ENCODE measurements at places on chromosomes 16 and 17. TPM values are rescaled to one million over a fixed set of nuclear protein-coding genes. Genes with fewer than 3 reads are reported as not detected.
A peak's percentile ranks its signal among the peaks of the same experiment; 100 is the strongest.

The TRIM72 gene
- total RNA-seq: under 0.01 TPM

The ACSM5 gene
- total RNA-seq: 8.8 TPM

The ABCC11 gene
- total RNA-seq: 0.32 TPM

The SLC5A2 gene
- not detected for total RNA-seq

The P2RX1 gene
- 1.2 TPM for total RNA-seq

The HOXB3 gene
- 36.7 TPM for total RNA-seq

The BCL6B gene
- total RNA-seq: 1.4 TPM

The PIGW gene
- total RNA-seq: 5.1 TPM

The P2RX5 gene
- 0.29 TPM for total RNA-seq

The FAM20A gene
- total RNA-seq: 6.2 TPM

The EXOC3L1 gene
- total RNA-seq: 2.2 TPM

The AOC2 gene
- total RNA-seq: 11.8 TPM

The TMEM98 gene
- 129 TPM for total RNA-seq

- no peak for DNase-seq
These were observed 893 bp downstream of the GINS2 start for GRCh38 chr16:85687651-85688471.

GRCh38 chr16:48054881-48055601, 100.8 kb downstream of the ABCC12 start:
- peak; percentile 28 for DNase-seq

DNA sequence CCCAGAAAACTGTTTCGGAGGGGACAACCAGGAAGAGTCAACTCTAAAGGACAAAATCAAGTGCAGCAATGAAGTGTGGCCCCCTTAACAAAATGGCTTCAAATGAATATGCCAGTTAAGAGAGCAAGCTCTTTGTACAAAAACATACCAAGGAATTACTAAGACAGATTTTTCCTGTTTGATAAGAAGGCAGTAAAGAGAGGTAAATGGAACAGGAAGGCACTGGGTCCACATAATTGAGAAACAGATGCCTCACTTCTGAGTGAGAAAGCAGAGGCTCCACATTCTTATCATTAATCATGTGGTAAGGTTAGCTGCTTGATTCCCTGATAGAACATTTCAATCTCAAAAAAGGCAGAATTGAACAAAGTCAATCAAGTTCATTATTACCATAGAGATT, 44.9 kb downstream of the MBTD1 start:
- DNase-seq: no peak

- DNase-seq: no peak
These were observed 45.3 kb upstream of the JPH3 start for GRCh38 chr16:87556941-87557459.

DNA sequence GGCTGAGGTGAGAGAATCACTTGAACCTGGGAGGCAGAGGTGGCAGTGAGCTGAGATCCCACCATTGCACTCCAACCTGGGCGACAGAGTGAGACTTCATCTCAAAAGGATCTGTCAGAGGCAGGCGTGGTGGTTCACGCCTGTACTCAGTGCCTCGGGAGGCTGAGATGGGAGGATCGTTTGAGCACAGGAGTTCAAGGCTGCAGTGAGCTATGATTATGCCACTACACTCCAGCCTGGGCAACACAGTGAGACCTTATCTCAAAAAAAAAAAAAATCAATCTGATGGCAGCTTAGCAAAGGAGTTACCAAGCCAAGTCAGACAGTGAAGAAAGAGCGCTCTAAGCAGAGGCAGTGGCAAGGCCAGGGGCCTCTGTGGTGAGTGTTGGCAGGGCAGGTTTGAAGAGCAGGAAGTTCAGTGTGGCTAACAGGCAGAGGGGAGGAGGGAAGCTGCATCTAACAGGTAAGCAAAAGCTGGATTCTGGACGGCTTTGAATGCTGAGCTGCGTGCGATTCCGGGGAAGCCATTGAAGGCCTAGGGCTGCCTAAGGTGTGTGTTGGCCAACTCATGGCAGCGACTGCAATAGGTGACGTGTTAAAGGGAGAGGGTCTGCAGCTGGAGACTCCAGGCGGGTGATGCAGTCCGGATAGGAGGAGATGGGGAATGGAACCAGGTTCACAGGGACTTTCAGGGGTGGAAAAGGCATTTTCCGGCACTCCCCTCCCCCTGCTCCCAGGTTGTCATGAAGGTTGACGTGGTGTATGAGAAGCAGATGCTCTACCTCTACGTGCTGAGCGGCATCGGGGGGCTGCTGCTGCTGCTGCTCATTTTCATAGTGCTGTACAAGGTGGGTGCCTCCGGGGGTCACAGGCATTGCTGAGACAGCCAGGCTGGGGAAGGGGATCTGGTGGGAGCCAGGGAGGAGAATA, 7.0 kb downstream of the ZNF768 start:
- DNase-seq: no peak

DNA sequence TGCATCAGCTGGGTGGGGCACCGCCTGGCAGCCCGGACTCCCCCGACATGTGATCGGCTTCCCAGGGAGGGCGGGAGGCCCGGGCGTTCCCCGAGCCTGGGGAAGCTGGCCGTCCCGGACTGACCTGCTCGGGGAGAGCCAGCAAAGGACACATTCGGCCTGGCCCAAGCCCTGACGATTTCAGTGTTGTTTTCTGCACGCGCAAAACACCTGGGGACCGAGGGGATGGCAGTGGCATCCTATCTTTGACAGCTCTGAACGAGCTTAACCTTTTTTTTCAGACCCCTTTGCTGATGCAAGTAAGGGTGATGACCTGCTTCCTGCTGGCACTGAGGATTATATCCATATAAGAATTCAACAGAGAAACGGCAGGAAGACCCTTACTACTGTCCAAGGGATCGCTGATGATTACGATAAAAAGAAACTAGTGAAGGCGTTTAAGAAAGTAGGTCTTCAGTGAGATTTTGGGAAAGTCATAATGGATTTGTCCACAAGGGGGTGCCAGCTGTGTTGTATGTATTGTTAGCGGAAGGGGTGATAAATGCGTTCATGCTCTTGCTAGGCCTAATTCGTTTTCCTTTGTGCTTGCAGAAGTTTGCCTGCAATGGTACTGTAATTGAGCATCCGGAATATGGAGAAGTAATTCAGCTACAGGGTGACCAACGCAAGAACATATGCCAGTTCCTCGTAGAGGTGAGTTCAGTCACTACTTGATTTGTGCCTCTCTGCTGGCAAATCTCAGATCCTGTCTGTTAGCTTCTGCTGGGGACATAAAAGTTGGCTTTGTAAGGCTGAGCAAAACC, 1.0 kb downstream of the EIF1 start:
- no peak for DNase-seq

- peak; percentile 73 for DNase-seq
These were observed 141.0 kb upstream of the KCNJ18 start for GRCh38 chr17:21551081-21551881.

DNA sequence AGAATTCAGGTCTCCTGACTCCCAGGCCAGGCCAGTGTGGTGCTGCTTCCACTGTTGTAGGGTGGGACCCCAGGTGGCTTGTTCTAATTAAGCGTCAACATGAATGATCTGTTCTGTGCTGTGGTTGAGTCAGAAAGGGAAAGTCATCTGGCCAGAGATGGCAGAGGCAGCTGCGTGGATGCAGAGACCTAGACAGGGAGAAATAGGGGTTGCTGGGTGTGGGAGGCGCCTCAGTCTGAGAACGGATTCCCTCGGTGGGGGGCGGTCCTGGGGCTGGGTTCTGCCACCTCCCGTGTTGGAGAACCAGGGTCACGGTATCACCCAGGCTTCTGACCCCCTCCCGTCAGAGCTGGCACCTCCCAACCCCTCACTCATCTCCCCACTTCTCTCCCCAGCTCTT, 5.6 kb downstream of the FBRS start:
- no peak for DNase-seq

DNA sequence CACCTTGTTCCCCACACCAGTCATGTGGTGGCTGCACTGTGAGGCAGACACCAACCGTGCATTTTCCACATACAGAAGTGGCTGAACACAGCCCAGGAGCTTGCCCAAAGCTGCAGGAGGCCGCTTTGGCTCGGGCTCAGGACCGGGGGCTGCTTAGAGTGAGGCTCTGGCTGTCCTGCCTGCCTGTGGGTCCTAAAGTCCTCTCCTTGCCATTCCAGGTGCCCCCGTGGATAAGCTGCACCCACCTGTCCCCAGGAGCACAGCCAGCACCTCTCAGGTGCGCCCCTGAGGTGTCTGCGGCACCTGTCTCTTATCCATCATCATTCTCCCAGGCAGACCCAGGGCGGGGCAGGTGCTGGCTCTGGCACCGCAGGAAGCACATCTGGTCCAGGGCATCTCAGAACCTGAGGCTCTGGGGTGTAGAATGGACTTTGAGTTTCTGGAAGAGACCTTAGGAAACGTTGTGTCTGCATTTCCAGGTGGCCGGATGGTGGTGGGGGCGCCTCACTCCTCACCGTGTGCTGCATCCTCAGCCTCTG, 180.5 kb upstream of the ZNF469 start:
- DNase-seq: peak; percentile 35

- DNase-seq: peak; percentile 57
These were observed 170.1 kb upstream of the CDH13 start for GRCh38 chr16:82456683-82457082.
